ENCODE measurements at places on chromosomes 2 and 18.

DNA sequence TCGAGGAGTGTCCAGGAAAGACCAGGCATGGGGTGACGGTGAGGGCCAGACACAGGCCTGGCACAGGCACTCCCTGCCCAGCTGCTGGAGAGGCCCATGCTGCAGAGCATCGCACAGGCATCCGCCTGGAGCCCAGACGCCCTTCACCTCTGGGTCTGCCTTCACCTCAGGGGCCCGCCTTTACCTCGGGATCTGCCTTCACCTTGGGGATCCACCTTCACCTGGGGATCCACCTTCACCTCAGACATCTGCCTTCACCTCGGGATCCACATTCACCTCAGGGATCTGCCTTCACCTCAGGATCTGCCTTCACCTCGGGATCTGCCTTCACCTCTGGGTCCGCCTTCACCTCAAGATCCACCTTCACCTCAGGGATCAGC lies 7.7 kb downstream of the KIF1A start:
- DNase-seq = no peak

DNA sequence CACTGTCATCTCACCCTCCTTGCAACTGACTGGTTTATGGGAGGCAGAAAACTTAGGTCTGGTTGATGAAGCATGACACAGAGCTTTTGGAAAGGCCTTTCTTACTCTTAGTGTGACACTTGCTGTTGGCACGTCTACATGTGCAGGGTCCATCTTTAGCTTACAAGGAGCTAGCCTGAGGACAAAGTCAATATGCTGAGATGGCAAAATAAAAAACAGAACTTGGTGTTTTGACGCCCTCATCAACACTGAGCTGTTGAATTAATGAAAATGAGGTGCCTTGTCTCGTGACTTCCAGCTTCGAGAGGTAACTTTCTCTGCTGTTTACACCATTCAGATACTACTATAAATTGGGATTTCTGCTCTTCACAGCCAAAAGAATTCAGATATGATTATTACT lies 78.5 kb upstream of the KIDINS220 start:
- no peak for DNase-seq

GRCh38 chr18:50465211-50466153 lies 90.6 kb downstream of the SKA1 start:
- no peak for DNase-seq

GRCh38 chr2:137155356-137156104 lies 390.2 kb downstream of the THSD7B start:
- no peak for DNase-seq

GRCh38 chr2:148161909-148162435 lies 141.1 kb downstream of the MBD5 start:
- DNase-seq = no peak

DNA sequence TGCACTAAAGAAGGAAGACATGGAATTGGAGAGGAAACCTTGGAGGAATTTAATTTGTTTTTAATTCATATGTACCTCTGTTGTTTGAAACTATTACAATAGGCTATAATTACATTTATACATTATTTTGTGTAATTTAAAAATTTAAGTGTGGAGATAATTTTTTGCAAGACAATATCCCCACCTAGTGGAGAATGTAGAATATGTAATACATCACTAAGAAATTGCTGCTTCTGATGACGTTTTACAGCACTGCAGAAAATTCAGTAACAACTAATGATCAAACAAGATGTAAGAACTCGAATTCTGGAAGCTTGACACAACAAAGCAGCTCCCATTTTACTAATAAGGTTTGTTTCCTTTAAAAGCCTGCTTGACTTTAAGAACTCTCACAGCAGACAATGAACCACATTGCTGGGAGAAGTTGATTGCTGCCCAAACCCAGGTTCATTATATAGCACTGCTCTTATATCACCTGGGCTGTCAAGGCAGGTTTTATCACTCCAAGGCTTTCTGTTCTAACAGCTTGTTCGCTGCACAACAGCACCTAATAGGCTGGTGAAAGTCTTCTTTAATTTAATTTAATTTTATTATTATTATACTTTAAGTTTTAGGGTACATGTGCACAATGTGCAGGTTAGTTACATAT lies 53.4 kb downstream of the THADA start:
- DNase-seq = no peak

- no peak for DNase-seq
These were observed 523.9 kb downstream of the BCL11A start for GRCh38 chr2:60029566-60029883.

GRCh38 chr2:65026704-65027464 lies 29.3 kb upstream of the CEP68 start:
- DNase-seq = no peak

GRCh38 chr2:163997466-163997865 lies 261.7 kb upstream of the FIGN start:
- no peak for DNase-seq

Data from posterior cingulate gyrus (tissue), 11 donors.